ENCODE measurements at places on chromosomes 6 and 20.

GRCh38 chr6:31086788-31087440, 25.5 kb downstream of the C6orf15 start:
- no peak for DNase-seq

DNA sequence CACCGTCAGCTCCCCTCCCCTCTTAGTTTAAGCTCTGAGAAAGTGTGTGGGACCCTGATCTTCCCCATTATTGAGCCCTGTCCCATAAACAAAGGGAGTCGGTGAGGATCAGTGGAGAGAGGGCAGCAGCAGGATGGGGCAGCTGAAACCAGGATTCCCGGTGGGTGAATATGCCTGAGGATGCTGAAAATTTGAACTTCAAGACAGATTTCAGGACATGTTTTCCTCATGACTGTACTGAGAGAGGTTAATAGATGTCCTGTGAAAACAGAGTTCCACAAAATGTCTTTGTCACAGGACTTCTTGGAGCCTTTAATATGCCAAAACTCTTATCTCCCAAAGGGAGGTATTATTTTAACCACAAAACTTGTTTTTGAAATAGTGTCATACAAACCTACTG, 53.5 kb upstream of the SLC22A16 start:
- DNase-seq, result no peak

GRCh38 chr6:157223511-157223910, 99.8 kb downstream of the TMEM242 start:
- no peak for DNase-seq

DNA sequence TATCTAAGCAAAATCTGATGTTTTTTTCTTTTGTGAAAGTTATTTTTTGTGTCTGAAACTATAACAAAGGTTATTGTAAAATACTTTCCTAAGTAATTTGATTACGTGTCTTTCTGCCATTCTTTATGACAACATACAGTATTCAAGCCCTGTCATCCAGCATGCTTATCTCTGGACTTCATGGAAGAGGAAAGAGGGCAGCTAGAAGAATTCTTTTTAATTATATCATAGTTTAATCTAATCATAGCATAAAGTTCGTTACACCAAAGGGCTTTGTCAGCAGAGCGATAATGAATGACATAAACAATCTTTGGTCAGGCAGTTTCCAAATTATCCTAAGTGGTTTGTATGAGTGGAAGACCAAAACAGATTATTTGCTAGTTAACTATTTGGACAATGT, 3.5 kb downstream of the ENPP3 start:
- no peak for DNase-seq

- DNase-seq, result no peak
Measured at GRCh38 chr20:17024513-17025119, 202.2 kb upstream of the PCSK2 start.

- DNase-seq, result no peak
Measured at GRCh38 chr6:121441477-121441876, 6.0 kb downstream of the GJA1 start.

- DNase-seq, result no peak
Measured at GRCh38 chr20:35121186-35121585, 25.9 kb downstream of the EDEM2 start.

DNA sequence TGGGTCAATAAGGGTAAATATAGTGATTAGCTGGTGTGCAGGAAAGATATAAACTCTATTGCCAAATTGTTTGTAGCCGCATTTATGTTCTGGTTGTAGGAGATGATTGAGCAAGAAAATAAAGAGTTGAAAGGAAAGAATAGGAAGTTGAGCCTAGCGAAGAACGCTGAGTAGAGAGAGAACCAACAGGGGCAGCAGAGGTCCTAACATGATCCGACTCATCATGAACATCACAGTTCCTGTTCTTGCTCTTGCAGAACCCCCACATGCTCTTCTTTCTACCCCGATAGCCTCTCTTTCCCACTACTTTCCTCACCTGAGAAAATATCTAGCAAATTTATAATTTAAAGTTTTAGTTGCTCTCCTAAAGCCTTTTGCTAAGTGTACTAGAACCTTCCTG, 9.9 kb upstream of the ID4 start:
- DNase-seq, result no peak

- DNase-seq, result no peak
Measured at GRCh38 chr20:45685896-45686295, 15.9 kb upstream of the WFDC11 start.

DNA sequence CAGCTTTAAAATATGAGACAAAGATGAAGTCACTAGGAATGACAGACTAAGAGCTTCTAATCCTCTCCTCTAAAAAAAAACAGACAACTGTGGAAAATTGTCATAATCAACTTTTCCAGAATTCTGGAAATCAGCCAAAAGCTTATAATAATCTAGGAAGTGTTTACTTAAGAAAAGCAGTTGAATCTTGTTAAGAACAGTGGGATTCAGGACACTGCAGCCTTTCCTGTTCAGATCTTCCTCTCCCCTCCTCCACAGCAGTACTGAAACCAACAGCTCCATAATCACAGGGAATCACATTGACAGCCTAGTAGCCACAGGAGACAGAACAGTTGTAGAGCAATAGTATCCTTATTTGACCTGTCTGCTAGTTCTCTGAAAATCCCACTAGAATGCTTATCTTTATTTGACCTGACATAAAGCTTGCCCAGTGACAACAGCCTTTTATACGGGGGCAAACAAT, 41.6 kb downstream of the IBTK start:
- DNase-seq, result no peak

DNA sequence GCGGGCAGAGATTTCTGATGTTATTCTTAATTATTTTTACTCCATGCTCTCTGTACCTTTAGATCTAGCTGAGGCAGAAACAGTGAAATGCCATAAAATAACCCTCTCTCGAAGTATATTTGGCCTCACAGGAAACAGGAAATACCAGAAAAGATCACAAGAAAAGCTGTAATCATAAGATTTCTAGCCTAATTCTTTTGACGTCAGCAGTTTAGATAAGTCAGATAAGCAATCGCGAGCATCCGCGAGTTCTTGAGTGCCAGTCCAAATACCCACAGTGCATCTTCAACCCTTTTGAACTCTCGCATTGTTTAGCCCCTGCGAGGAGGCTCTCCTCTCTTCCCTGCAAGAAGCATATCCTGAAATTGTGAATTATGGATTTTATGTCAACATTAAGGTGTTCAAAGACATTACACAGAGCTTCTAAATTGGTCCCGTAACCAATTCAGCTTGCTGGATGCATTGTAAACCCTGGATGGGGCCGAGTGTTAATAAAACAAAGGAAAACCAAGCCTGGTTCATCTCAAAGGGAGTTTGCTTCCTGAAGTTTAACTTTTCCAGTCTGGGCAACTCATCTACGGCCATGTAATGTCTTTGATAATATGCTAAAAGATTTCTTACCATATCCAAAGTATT, 198.9 kb downstream of the MTFR2 start:
- DNase-seq, result no peak

DNA sequence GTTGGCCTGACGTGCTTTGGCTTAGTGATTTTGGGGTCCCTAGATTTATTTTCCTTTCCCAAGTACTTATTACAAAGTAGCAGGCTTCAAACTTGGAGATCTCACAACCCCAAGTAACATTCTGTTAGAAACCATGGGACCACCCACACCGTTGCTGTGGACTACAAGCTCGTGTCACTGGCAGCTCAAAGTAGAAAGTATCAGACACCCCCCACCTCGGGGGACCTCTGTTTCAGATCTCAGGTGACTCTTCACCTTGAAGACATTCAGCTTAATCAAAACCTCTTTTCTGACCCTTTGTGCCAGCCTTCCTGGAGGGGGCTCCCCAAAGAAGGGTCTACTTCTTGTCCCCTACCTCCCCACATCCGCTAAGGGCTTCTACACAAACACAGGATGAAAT, 15.7 kb upstream of the MYT1 start:
- DNase-seq, result no peak

DNA sequence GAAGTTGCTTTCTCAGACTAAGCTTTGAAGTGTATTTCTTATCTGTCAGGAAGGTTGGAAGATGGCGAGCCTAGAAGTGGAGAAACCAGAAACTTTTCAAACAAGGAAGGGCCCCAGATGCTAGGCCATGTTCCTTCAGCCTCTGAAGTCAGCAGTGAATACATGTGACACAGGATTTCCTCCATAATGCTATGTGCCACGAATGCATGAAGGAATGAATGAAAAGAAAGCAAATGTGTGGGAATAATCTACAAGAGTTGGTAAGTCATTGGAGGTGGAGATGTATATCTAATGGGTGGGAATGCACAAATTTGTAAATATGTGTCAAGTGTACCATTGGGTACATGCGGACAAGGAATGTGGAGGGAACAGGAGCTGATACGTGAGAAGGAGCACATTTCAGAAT, 123.2 kb upstream of the PRSS16 start:
- DNase-seq, result no peak

- DNase-seq, result no peak
Measured at GRCh38 chr20:14666696-14667095, 329.3 kb upstream of the FLRT3 start.

GRCh38 chr20:31923388-31924331, 28.2 kb downstream of the PDRG1 start:
- DNase-seq, result no peak

DNA sequence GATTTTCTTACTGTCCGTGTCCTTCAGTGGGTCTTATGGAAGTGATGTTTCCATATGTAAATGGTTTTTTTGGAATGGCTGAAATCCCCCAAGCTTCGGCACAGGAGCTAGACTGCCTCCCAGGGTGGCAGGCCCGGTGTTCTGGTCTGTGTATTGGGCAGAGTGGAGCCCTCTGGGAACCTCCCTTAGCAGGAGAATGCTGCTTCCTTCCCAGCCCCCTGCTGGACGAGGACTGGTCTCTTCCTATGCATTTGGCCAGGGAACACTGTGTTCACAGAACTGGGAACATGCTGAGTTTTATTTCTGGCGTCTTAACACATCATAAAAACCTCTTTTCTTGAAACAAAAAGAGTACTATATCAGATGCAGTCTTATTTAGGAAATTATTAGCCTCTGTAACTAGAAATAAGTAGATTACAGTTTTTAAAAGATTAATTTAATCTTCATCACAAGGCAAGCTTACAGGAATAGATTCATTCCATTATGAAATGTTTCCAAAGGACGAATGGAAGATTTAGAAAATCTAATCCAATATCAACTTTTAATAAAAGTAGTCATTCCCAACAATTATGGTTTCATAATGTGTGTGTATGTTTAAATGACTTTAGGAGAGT, 56.6 kb downstream of the SYTL3 start:
- DNase-seq, result no peak

GRCh38 chr6:151399679-151400078, 8.3 kb upstream of the ZBTB2 start:
- no peak for DNase-seq

DNA sequence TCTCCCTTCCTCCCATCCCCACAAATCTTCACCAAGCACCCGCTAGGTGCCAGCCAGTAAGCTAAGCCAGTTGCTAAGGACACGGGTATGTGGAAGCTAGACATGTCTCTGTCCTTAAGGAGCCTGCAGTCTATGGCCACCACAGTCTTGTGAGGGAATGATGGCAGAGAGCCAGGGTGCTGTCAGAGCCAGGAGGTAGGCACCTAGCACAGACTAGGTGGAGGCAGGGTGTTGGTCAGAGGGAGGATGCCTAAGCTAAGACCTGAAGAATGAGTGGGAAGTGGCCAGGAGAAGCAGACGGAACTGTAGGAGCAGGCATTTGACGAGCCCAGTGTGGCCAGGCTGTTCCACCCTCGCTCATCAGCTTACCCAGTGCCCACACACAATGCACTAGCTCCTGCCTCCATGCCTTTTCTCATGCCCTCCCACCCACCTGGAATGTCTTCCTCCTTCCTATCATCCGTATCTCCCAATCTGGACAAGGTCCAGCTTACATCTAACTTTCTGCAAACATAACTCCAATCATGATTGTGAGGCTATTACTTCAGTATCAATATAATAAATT, 125.6 kb downstream of the FOXC1 start:
- no peak for DNase-seq

GRCh38 chr6:46315589-46315988, 144.8 kb upstream of the ENPP5 start:
- DNase-seq, result no peak

GRCh38 chr6:5659467-5659866, 347.3 kb downstream of the NRN1 start:
- DNase-seq, result no peak

GRCh38 chr6:117270843-117271507, 5.6 kb downstream of the VGLL2 start:
- no peak for DNase-seq

GRCh38 chr6:151292974-151293687, 53.4 kb downstream of the AKAP12 start:
- DNase-seq, result no peak

DNA sequence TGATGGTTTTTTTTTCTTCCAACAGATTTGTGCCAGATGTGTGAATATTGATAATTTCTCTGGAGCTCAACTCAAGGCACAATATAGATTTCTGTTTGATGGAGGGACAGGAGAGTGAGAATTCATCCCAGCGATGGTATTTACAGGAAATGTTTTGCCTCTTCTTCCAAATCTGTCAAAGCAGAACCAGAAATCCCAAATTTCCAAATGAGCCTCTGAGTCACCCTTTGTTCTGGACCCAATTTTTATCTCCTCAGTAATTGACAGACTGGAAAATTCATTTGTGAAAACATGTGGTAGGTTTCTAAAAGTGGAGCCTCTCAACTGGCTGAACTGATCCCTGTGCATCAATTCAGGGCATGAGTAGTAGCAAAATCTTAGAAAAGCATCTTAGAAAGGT, 223.2 kb upstream of the TSHZ2 start:
- no peak for DNase-seq

DNA sequence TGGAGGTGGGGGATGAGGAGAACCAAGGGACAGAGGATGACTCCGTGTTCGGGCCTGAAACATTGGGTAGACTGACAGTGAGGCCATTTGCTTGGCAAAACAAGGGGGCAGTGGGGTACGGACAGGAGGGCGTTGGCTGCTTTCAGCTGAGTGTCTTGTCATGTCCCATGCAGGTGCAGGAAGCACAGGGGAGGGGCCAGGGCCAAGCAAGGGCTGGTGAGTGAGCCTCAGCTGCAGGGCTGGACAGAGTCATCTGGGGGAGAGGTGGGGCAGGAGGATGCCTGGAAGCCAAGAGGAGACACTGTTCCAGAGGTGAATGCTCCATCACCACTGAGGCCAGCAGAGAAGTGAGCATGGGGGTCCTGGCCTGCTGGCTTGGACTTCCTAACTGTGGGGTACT, 78.4 kb downstream of the ERMARD start:
- no peak for DNase-seq

DNA sequence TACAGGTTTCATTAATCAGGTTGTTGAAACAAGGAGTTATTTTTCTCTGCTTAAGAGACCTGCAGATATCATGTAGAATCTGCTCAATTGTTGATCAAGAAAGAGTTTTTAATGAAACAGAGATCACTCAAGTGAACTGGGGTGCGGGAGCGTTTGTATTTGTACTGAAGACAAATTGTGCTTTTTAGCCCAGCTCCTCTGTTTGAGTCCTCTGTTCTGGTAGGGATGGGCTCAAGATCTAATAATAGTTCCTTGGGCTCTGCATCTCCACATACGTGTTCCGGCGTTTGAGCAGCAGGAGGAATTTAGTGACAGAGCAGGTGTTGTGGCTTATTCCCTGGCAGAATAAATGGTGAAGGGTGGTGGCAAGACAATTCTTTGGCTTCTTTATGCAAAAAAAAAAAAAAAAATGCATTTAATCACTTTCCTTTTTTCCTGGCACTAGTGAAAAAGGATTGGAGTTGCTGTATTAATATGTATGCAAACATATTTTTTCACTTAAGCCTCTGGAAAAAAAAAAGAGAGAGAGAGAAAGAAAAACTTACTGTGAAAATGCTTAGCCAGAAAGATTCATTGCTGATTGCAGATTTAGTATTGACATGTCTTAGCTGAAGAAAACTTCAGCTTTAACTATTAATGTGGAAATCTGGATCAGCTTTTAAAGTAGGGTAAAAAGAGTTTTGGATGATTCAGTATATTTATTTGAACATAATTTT, 4.0 kb downstream of the CITED2 start:
- DNase-seq, result no peak

GRCh38 chr6:9825526-9825925, 589.3 kb downstream of the TFAP2A start:
- no peak for DNase-seq
